ENCODE measurements at places on chromosomes 4 and X.

DNA sequence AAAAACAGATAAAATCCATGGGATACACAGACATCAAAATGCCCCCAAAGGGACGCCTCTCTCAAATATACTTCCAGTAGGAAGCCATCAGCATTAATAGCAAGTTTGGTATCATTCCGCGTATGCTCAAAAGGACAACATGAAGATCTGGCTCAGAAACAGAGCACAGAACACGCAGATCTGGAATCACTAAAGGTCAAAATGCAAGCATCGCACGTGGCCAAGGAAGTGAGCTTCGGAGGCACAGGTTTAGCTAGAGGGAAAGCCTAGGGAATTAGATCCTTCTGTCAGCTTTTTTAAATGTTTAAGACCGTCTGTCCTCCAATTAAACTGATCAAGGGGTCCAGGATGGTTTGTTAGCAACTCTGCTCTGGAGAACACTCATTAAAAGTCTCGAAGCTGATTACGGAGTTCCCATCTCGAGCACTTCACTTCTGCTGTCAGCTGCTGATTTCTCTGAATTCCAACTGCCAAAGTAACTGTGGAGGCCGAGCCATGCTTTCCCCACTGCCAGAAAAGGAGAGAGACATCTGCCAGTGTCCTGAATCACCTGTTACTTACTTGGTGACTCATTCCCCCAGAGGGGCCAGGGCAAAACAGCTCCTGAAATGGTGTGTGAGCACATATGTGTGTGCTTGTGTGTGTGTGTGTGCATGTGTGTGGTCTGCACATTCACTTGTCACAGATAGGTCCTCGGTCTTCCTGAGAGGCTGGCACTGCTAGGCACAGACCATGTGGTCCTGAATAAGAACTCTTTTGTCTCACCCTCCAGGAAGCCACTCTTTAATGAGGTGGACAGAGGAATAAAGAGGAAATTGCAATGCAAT lies 177.7 kb upstream of the PPARGC1A start:
- no peak for DNase-seq

GRCh38 chr4:114398410-114398809 lies 200.2 kb upstream of the UGT8 start:
- DNase-seq: no peak

DNA sequence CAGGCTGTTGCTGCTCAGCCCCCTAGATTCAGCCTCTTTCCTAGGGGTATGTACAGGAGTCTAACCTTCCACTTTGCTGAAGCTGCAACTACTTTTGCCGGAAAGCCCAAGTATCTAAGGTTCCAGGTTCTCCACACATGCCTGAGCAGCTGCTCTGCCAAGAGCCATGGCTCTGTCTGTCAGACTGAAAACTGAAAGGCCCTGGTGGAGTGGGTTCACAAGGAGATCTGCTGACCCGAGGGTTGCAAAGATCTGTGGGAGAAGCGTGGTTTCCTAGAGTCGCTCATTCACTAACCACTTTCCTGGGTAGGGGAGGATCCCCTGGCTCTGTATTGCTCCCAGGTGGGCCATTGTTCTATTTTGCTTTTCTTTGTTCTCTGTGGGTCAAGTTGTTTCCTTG lies 6.0 kb upstream of the PNMA6F start:
- no peak for DNase-seq

DNA sequence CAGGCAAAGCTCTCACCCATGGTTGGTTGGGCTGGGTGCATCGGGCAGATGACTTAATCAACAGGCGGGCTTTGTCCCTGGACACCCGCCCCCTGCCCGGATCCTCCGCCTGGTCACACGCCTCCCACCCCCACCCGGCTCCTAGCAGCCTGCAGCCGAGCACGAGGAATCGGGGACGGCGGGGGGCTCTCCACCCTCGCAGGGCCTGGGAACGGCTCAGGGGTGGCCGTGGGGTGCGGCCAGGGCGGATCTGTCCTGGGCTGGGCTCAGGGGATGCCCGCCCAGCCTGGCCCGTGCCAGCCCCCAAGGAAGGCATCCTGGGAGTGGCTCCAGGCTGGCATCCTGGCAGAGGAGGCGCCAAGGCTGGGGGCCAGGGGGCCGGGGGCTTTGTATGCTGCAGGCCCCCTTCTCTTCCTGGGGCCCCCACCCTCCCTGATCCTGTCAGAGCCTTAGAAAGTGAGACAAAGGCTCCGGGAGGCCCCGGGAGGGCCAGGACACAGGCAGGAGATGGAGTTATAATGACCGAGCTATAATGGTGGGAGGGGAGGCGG lies 32.5 kb upstream of the FGFR3 start:
- no peak for DNase-seq

DNA sequence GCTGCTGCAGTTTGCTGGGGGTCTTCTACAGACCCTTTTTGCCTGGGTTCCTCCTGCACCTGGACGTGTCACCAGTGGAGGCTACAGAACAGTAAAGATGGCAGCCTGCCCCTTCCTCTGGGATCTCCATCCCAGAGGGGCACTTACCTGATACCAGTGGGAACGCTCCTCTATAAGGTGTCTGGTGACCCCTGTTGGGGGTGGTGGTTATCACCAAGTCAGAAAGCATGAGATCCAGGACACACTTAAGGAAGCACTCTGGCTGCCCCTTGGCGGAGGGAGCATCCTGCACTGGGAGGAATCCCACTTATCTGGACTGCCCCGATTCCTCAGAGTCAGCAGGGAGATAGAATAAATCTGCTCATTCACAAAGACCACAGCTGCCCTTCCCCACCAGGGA lies 218.9 kb upstream of the GALNTL6 start:
- DNase-seq: no peak

DNA sequence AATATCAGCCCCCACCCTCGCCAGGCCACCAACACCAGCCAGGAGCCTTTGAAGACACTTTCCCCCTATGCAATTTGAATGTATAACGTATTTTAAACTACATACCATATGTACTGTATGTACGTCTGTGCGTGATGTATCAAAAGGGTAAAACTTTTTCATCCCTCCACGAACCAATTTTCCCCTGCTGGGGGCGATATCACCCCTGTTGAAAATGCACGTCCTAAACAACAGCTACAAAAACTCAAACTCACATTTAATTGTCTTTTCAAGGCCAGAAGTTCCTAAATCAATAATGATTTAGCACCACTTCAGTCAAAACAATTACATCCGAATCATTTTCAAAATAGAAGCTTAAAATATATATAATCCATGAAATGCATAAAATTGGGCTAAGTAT lies 1.4 kb downstream of the VEGFD start:
- DNase-seq: no peak

DNA sequence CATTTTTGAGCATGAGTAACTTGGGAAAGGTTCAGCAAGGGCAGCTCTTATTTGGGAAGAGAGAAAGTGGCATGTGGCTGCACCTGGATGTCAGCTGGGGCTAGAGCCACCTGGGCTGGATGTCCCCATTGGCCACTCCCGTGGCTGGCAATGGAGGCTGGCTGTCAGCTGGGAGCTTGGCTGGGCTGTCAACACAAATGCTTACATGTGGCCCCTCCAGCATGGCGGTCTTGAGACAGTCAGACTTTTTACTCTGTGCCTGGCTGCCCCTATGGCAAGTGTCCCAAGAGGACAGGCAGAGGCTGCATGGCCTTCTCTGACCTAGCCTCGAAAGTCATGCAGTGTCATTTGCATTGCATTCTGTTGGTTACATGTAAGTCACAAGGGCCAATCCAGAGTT lies 99.6 kb downstream of the FAM53A start:
- no peak for DNase-seq

GRCh38 chr4:152181150-152181549 lies 354.7 kb downstream of the FBXW7 start:
- DNase-seq: no peak

Measured in activated CD4-positive, alpha-beta T cell treated with anti-CD3 and anti-CD28 coated beads for 24 hours (primary cell).